Glutamatergic neuron (in vitro differentiated cells): ENCODE measurements at places on chromosomes 2 and 18. TPM values are rescaled to one million over a fixed set of nuclear protein-coding genes. Genes with fewer than 3 reads are reported as not detected.
A peak's percentile ranks its signal among the peaks of the same experiment; 100 is the strongest.

- DNase-seq, result no peak
Measured at GRCh38 chr2:37436323-37436722, 91.9 kb downstream of the QPCT start.

Gene RAD51AP2
- total RNA-seq, result not detected

DNA sequence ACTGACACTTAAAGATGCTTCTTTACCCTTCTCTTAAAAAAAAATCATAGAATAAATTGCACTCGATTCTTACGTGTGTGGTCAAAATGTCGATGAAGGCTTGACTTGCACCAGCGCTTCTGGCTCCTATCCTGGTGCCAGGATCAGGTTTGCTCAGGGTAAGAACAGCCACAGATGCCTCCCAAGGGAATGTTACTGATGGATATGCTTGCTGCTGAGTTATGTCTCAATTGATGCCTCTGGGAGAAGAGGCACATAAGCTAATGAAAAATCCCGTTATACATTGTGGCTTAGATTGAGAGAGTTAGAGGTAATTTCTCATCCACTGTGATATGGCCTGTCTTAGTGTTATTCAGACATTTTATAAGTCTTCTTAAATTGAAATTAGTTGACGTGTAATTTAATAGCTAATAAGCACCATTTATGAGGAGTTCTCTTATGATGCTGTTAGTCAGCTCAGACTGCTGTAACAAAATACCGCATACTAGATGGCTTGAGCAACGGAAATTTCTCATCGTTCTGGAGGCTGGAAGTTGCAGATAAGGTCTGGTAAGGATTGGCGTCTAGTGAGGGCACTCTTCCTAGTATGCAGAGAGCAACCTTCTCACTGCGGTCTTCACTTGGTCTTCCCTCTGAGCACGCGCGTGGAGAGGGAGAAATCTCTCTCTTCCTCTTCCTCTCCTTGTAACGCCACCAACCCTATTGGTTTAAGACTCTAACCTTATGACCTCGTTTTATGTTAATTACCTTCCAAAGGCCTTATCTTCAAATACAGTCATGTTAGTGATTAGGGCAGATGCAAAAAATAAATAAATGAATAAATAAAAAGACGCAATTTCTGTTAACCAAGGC lies 116.6 kb upstream of the NOSTRIN start:
- DNase-seq, result peak; percentile 42

- DNase-seq, result no peak
Measured at GRCh38 chr2:189951791-189952535, 110.6 kb downstream of the MSTN start.

Gene SLC9A4
- 0.12 TPM for total RNA-seq

GRCh38 chr18:68714366-68714711 lies 569 bp downstream of the TMX3 start:
- peak; percentile 54 for DNase-seq

- DNase-seq, result no peak
Measured at GRCh38 chr18:5534845-5535244, 9.0 kb downstream of the EPB41L3 start.

DNA sequence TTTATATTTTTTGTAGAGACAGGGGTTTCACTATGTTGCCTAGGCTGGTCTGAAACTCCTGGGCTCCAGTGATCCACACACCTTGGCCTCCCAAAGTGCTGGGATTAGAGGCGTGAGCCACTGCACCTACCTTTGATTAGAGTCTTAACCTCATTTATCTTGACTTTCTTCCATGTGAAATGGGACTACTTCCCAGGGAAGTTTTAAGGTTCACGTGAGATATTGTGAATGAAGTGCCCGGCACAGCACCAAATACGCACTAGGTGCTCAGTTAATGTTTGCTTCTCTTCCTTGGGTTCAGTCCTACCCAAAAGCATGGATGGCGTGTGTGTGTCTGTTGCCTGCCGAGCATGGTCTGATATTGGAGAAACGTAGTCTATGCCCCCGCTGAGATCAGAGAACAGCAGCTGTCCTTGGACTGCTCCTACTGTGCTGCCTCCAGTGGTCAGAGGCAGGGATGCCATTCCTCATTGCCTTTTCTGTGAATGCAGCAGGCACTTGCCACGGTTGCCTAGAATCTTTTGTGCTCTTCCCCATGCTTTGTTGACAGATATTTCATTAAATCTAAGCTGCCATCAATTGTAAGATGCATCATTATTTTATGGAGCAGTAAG lies 12.3 kb upstream of the TFCP2L1 start:
- peak; percentile 60 for DNase-seq

GRCh38 chr2:59578349-59578748 lies 975.1 kb downstream of the BCL11A start:
- no peak for DNase-seq

Gene SLC16A14
- 4.4 TPM for total RNA-seq

Gene FAM124B
- total RNA-seq, result 1.3 TPM
